ENCODE measurements at places on chromosomes 3 and 15.

- peak; percentile 77 for DNase-seq
Measured at GRCh38 chr15:24956111-24956838, 1.5 kb downstream of the SNRPN start.

- no peak for DNase-seq
Measured at GRCh38 chr15:77557144-77557543, 75.6 kb downstream of the LINGO1 start.

GRCh38 chr3:159837725-159838124 is 150.9 kb upstream of the IL12A start:
- DNase-seq: no peak

GRCh38 chr3:139476348-139476747 is at the start of gene RBP2:
Gene RBP2 (minus strand): TSS chr3:139476516. CDS start chr3:139476459, 57 bp downstream.
- no peak for DNase-seq

DNA sequence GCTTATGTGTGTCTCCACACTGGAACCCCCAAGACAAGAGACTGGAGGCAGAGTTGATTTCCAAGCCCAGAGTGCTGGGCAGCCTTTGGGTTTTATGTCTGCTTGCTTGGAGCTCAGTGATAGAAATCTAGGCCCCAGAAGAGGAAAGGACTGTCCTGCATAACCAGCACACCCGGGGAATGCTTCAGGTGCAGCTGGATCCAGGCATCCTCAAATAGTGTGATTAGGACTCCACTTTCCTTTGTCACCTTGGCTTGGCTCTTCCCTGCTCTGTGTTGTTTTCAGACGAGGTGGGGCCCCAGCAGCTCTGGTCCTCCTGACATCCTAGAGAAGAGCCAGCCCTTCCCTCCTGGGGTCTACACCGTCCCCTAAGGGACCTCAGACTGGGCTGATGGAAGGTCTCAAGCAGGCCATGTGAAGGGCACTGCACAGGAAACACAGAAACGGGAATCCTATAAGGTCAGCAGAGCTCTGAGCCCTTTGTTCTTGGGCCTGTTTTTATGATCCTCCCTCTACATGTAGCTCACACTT is 143.7 kb downstream of the TJP1 start:
- no peak for DNase-seq

- no peak for DNase-seq
Measured at GRCh38 chr15:41905036-41905793, 11.4 kb upstream of the SPTBN5 start.

GRCh38 chr3:144775551-144775950 is 803.9 kb downstream of the DIPK2A start:
- no peak for DNase-seq

- DNase-seq: no peak
Measured at GRCh38 chr3:12964711-12965612, 108.3 kb downstream of the IQSEC1 start.

DNA sequence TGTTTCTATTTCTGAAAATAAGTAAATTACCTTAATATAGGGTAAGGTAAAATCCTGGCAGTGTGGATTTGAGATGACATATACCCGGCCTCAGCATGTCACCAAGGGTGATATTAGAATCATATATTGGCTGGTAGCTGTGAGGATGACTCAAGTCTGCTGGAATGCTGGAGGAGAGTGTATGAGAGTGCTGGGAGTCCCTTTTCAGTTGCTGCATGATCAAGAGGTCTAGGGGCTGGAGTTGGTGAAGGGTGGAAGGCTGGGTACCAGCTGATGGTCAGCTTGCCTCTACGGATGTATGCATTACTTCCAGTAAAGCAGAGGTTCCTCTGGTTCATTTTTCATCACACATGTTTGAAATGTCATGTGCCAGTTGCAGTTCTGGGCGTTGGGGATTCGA is 40.6 kb downstream of the SLC25A26 start:
- DNase-seq: no peak

DNA sequence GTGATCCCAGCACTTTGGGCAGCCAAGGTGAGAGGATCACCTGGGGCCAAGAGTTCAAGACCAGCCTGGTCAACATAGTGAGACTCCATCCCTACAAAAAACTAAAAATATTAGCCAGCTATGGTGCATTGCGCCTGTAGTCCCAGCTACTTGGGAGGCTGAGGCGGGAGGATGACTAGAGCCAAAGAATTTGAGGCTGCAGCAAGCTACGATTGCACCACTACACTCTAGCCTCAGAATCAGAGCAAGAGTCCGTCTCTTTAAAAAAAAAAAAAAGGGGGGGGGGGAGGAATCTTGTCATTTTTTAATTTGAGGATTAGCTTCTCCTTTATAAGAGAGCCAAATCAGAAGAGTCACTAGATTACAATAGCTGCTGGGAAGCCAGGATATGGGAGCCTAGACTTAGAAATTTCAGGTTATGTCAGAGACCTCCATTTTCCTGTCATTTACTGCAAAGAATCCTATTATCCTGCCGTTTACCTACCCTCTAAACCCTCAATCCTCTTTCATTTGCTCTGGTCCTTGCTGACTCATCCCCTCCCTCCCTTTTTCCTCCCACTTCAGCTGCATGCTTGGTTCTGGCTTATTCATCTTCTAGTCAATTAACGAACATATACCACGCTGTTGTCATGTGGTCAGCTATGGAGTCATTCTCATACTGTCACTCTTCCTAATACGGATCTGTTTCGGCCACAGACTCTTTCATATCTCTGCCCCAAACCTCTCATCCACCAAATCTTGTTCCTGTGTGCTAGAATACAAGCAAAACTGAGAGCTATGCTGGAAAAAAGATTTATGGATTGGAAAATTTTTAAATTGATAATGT is 83.8 kb upstream of the PPIB start:
- DNase-seq: peak; percentile 72

DNA sequence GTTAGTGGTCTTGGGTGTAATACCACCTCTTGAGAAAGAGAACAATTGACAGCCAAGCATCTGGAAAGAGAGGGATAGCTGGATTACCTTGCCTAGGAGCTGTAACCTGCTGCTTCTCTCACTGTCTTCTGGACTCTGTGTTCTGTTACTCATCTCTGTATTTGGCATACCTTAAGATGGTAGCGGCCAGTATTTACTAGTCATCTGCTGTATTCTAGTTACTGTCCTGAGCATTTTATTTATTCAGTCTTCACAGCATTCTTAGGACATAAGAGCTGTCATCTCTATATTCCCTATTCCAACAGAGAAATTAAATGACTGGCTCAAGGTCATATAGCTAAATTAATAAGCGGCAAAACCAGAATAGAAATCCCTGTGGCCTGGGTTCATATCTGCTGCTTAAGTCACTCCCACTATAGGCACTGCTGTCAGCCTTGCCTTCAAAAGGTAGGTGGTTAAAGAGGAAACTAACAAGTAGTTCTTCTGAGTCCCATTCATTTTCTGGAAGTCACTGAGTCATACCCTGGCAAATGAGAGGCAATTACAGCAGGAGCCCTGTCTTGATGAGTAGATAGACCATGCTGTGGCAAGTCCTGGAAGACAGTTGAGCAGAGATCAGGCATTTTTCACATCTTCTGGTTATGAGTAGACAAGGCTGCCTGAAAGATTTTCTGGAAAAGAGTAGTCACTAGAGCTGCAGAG is 68.2 kb downstream of the RAB7A start:
- DNase-seq: peak; percentile 60

- no peak for DNase-seq
Measured at GRCh38 chr15:79539401-79539800, 107.3 kb downstream of the MINAR1 start.

DNA sequence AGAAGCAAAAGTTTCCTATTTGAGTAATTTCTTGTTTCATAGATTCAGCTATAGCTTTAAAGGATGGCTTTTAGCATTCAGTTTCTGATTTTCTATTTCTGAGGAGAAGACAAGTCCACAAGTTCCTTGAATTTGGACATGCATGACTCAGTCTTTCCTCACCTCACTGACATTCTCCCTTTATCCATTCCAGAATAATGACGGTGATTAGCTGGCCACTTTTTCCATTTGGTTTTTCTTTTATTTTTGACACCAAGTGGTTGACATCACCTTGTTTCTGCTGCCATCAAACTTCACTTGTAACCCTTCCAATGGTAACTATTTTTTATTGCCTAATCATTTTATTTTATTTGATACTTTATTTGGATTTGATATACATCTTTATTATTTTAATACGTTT is 404.4 kb upstream of the KCNMB2 start:
- no peak for DNase-seq

DNA sequence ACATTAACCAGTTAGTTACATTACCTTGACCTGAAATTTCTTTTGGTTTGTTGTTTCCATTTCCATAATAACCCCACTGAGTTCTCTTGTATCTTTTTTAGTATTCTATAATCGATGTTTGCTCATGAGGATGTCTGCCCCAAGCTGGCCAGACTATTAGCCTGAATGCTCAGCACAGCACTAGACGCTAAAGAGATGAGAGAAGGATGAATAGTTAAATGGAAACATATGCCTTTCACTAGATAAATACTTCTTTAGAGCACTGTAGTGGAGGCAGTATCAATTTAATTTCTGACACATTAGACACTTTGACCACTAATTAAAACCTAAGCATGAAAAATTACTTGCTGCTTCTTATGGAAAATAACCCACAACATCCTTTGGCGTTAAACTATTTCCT is 654.9 kb upstream of the KCNMB2 start:
- DNase-seq: no peak

DNA sequence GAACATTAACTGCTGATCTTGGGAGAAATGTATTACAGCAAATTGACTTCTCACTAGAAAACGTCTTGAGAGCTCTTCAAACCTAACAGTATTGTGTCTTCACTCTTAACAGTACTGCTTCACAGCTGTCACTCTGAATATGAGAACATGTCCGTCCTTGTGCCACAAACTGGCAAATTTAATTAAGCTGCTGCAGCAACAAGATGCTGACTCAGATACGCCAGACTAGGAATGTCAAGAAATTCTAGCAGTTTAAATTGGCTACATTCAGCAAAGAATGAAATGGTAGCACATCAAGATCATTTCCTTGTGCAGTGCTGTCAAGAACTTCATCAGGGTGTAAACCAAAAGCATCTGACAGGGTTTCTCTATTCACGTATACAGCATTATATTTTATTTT is 7.6 kb downstream of the ICE2 start:
- DNase-seq: no peak

DNA sequence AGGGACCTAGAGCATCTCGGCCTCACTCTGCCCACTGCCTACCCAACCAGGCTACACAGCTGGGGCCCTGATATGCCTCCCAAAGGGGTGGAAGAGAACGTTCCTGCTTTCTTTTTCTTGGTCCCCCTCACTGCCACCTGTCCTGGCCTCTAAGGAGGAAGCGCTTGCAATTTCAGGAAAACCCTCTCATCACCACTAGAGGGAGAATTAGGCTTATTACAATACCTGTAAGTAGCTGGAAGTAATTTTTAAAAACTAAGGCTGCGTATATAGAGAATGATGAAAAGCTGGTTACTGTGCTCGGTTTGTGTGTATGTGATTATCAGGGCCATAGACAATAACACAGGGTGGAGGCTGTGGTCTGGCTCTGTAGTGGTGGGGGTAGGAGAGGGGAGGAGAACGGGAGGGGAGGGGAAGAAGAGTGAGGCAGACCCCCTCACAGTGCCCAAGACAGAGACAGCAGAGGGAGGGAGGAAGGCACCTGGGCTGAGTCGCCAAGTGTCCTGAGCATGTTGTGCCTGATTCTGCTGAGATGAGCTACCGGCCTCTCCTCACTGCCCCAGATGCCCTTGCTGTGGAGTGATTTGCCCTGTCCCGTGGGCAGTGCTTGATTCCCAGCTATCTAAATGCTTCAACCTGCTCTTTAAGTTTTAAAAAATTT is 3.3 kb downstream of the GABRG3 start:
- no peak for DNase-seq

- no peak for DNase-seq
Measured at GRCh38 chr15:85570336-85570735, 189.9 kb downstream of the AKAP13 start.

DNA sequence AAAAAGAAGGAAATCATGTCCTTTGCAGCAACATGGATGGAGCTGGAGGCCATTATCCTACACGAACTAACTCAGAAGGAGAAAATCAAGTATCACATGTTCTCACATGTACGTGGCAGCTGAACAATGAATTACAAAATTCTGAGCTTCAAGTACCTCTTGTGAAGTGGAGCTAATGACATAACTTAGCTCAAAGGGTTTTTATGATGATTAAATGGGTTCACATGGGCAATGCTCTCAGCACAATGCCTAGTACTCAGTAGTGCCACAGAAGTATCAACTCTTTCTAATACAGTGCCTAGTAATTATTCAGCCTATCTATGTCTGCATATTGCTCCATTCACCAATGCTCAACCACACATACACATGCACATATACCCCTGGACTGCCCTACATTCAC is 407.5 kb upstream of the WNT5A start:
- DNase-seq: no peak

DNA sequence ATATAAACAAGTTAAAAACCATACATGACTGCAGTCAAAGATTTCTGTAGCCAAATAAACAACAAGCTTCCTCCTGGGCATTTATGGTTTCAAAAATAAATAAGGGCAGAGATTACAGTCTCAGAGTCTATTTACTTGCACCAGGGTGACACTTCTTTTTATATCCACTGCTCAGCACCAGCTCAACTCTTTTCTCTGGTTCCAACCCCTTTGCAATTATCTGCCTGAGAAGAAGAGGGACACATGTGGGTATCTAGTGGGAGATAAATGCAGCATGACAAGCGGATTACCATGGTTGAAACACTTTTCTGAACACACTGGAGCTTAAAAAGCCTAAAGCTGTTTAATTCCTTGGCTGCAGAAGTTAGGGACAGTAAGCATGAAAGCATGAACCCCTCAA is 311.5 kb downstream of the CNTN3 start:
- no peak for DNase-seq

DNA sequence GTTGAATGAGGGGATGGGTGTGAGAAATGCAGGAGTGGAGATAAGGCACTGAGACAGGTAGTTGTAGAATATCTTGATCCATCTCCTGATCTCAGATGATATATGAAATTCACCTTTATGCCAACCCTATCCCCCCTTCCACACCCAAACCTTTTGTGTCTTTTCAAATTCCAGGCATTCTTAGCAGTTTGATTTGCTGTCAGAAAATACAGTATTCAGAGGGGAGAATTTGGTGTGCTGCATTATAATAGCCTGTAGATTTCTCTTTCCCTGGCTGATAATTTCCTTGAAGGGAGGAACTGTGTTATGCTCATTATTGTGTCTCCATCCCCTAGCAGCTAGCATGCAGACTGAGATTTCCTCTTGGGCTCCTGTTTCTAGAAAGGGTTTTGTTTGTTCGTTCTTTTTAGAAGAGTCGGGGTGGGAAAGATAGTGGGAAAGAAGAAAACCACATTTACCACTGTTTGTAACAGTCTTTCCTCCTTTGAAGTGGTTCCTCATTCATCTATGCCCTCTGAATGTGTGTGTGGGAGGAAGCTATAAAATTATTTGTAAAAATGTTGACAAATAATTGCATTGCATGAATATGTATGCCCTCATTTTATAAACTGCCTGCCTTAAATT is 373.4 kb downstream of the DIPK2A start:
- no peak for DNase-seq

DNA sequence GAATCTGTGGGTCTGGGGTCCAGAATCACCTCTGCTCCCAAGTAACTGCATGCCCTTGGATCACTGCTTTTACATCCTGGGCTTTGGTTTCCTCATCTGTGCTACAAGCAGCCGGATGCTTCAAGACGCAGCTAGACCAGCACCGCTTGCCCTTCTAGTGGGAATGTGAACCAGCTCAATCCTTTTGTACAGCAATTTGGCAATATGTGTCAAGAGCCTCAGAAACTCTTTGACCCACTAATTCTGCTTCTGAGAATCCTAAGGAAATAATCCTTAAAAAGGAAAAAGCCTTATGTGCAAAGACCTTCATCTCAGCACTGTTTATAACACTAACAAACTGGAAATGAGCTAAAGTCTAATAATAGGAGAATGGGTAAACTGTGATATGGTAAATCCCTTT is 48.7 kb downstream of the ADCY5 start:
- no peak for DNase-seq

- no peak for DNase-seq
Measured at GRCh38 chr3:176505878-176506621, 691.2 kb downstream of the TBL1XR1 start.
